NCI-H345 (cell line): ENCODE measurements at places on chromosomes 12 and 14.

- DNase-seq, result no peak
Measured at GRCh38 chr12:3363608-3364007, 127.4 kb upstream of the PRMT8 start.

DNA sequence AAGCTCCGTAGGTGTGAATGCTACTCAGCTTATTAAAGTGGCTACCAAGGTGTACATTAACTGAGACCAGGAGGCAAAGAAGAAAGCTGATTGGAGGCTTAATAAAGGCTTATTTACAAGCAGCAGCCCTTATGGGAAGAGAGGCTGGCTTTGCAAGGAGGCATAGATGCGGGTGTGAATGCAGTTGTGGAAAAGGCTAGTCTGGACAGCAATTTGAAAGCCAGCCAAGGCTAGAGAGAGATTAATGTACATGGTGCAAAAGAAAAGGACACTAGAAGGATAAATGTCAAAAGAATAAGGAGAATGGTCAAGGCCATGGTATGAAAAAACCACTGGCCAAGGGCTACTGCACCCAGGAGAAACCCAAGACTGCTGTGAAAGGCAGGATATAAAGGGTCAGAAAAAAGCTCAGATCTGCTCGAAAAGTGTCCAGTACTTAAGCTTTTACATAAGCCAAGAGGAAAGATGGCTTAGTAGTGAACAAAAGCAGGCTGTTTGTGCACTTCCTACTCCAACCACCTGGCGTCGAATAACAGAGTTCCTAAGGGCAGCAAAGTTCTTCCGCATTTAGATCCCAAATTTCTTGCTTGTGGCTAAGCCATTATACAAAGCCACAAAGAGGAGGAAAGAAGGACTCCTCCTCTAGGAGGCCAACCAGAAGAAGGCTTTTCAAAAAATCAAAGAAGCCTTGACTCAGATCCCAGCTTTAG lies 24.0 kb downstream of the KLRK1 start:
- peak; percentile 13 for DNase-seq

- no peak for DNase-seq
Measured at GRCh38 chr12:95408201-95408600, 65.8 kb upstream of the METAP2 start.

DNA sequence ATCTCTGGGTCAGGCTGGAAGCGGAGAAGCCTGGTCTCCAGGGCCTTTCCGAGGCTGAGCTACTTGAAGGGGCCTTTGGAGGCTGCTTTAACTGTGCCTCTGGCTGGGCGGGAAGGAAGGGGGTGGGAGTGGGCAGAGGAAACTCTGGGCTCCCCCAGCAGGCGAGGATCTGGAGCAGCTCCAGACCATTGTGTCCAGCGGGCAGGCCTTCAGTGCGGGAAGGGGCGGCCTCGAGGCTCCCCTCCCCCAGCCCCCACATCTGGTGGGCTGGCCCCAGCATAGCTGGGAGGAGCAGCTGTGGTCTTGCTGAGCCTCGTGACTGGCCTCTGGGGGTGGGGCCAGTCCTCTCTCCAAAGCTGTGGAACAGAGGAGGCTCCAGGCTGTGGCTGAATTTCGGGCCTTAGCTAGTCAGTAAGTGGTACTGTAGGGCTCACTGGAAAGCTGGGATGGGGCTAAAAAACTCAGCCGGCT lies 3.4 kb downstream of the TAMALIN start:
- no peak for DNase-seq

GRCh38 chr14:54931101-54931500 lies 28.5 kb upstream of the GCH1 start:
- DNase-seq, result no peak

DNA sequence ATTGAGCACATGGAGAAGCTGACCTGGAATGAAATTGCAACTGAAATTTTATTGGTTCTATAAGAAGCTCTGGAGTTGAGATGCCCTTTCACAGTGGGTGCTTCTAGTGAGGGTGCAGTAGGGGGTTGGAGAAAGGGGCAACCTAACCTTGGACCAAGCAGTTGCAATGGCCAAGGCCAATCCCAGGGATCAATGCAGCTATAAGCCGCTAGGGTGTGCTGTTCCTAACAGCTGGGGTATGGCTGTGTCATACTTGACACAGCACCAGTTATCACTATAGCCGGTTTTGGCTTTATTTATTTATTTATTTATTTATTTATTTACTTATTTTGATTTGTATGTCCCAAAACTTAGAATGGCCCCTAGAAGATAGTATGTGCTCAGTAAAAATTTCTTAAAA lies 505.9 kb downstream of the FLRT2 start:
- DNase-seq, result no peak

DNA sequence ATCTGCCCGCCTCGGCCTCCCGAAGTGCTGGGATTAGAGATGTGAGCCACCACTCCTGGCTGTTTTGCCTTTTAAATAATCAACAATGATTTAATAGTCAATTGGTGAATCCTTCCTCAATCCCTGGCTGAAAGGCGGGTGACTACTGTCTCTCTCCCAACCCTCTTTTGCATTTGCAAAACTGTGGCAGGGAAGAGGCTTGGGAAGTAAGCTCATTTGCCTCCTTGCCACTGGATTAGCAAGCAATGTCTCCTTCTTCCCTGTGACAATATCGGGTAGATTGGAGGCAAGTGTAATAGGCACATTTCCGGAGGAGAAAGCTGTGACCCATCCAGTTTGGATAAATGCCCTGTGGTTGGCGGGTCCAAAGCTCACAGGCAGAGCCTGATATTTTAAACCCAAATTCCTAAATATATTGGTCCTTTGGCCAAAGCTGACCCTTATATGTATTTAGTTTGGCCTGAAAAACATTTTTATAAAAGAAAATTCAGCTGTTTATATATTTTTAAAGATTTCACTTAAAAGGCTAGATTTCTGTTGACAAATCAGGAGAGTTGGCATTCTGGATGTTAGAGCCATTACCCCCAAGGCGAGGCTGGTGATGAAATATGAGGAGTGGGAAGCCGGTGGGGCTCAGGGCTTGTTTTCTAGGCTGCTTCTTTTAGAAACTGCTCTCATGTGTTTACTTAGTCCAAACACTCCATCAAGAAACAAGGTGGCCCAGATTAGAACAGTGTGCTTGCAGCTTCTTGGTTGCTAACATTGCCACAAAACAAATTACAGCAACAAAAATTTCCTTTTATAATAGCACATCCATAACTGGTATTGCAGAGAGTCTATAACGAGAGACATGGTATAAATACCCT lies 646.9 kb upstream of the TMEM132C start:
- DNase-seq, result no peak
